Adipocyte (in vitro differentiated cells): ENCODE measurements at places on chromosomes 4 and X.

GRCh38 chr4:147963839-147964238, 232.0 kb downstream of the ARHGAP10 start:
- DNase-seq = no peak

- no peak for DNase-seq
These were observed 10.5 kb upstream of the GNPDA2 start for GRCh38 chr4:44736900-44737299.

GRCh38 chr4:152424977-152425376, 110.9 kb downstream of the FBXW7 start:
- DNase-seq = no peak

DNA sequence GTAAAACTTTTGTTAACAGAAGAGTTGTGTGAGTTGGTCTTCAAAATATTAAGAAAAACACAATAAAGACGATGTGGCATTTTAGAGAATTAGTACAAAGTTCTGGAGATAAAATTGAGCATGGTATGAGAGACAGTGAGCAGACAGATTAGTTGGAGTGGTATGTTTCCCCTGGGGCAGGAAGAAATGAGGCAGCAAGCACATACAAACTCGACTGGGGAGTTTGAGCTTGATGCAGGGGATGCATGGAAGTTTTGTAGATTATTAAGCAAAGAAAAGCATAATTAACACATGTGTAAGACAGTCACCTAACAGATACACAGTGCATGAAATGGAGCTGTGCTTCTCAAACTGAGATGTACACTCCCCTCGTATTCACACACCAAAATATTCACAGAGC, 58.1 kb upstream of the IL2 start:
- no peak for DNase-seq

DNA sequence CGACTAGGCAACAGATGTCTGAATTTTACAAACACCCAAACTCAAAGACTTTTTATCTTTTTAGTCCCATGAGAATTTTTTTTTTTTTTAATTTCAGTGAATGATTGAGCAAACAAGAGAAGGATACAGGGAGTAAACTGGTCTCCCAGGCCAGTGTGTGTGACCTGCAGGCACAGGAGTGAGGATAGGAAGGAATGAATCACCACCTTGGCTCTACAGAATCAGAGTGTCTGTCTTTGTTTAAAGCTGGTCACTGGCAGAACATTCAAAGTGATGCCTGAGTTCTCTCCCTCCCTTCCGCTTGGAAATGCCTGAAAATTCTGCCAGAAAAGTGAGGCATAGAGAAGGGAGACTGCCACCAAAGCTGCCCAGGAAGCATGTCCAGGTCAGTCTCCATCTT, 69.5 kb downstream of the PARM1 start:
- DNase-seq = no peak

DNA sequence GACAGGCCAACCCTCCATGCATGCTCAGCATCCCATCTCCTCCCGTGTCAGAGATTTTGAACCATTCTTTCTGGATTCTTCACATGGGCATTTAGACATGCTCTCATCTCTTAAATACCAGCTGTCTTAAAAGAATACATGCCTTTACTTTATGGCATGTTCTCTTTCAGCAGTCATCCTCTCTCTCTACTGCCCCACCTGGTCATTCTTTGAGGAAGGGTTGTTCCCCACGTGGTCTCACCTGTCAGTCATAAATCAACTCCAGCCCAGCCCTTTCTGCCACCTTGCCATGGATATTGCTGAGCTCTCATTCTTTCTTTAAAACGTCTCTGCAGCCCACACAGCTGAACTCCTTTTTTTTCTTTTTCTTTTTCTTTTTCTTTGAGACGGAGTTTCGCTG, 111.3 kb downstream of the ARHGAP10 start:
- DNase-seq = no peak

GRCh38 chr4:168321006-168321405, 2.5 kb upstream of the DDX60 start:
- no peak for DNase-seq

GRCh38 chr4:878796-879728, 53.1 kb downstream of the GAK start:
- DNase-seq = no peak

- DNase-seq = no peak
These were observed 942 bp upstream of the L1CAM start for GRCh38 chrX:153886915-153887314.

- no peak for DNase-seq
These were observed 298.3 kb downstream of the HS3ST1 start for GRCh38 chr4:11130195-11130970.

GRCh38 chr4:62899646-62900364, 1509.4 kb downstream of the TECRL start:
- no peak for DNase-seq

DNA sequence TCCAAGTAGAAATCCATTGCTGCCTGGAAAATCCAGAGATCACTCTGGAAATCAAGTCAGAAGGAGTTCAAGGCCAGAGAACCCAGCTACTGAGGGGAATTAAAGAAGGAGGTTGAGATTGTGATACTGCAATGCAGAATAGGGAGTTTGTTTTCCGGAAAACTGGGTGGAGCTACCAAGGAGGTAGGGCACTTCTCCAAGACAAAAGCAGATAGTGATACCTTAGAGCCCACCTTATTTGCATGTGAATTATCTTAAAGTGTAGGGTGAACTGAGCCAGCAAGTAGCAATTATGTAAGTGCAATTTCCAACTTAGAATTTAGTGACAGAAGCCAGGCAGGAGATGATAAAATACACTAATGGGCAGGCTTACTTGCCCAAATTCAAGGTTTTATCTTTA, 178.9 kb downstream of the MID1 start:
- DNase-seq = no peak

- DNase-seq = peak; percentile 40
These were observed 648 bp upstream of the SCD5 start for GRCh38 chr4:82799006-82799881.

- peak; percentile 14 for DNase-seq
These were observed 40.7 kb downstream of the TIGD4 start for GRCh38 chr4:152738827-152739226.
